ENCODE measurements at places on chromosomes 5 and 9.

DNA sequence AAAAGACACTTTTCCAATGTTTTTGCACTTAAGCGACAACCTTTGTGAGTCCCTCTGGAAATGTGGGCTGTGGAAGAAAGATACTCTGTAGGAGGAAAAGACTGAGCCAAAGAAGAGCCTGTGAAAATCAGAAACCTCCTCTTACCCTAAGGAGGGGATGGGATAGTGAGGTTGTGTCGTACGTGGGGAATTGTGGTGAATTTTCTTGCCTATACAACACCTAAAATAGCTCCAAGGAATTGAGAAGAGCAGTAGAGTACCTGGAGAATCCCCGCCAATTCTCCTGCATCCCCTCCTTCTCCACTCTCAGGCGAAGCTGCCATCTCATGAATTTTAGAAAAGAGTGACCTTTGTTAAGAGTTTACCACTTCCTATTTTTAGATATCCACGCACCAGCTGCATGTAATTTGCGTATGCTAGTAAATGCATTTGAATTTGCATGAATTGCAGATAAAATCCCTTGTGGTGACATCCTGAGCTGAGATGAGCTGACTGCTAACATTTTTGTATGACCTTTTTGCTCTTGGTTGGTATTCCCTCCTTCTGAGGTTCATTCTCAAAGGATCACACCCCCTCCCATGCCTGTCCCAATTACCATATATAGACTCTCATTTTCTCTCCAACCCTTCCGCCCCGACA, 147.2 kb downstream of the PCSK5 start:
- no peak for DNase-seq

DNA sequence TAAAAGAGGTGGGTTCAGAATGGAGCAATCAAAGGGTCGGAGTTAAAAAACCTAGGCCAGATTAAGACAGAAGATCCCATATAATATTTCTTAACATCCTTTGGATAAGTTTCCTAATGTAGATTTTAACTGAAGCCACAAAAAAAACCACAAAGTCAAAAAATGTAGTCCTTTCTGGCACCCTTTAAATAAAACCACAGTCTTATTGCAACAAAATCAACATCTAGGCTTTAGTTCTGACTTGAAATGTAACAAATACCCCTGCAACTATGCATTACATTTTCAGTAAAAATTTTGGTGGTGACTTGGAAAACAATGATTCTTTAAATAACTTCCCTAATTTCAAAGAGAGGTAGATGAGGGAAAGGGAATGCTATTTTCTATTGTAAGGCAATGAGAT, 109.2 kb downstream of the PSAT1 start:
- DNase-seq: no peak

- peak; percentile 15 for DNase-seq
Observed at GRCh38 chr9:37953775-37954437, 50.0 kb upstream of the SLC25A51 start.

GRCh38 chr5:135810188-135810943, 24.1 kb upstream of the SLC25A48 start:
- no peak for DNase-seq

DNA sequence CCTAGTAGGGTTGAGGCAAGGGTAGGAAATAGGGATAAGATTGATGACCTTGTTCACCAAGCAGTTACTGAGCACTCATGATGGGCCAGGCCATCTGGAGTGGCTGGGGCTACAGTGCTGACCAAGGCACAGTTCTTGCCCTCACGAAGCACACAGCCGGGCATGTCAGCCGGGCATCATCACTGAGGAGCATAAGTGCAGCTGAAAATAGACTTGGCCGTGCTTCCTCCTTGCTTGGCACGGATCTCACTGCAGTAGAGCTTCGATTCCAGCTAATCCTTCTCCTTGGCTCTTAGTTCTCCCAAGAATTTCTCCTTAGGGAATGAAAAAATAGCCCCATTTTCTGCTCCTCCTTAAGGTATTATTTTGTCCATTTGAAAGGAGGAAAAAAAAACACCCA, 116.6 kb downstream of the NMUR2 start:
- no peak for DNase-seq

- no peak for DNase-seq
Observed at GRCh38 chr9:34996181-34996904, 6.8 kb downstream of the DNAJB5 start.

DNA sequence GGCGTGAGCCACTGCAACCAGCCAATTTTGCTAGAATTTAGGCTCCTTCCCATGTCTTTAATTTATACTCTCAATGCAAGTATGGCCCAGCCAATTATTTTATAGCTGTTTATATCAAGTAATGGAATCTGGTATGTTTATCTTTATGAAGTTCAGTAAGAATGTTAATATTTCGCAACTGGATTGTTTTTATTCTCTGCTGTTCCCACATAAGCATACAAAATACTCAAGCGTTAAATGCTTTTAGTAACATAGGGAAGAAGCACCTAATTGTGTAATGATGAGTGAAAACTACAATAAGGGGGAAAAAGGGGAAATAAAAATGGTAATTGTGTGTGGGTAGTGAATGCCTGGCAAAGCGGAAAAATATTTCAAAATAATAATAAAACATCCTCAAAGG, 21.3 kb downstream of the PWWP2A start:
- no peak for DNase-seq

DNA sequence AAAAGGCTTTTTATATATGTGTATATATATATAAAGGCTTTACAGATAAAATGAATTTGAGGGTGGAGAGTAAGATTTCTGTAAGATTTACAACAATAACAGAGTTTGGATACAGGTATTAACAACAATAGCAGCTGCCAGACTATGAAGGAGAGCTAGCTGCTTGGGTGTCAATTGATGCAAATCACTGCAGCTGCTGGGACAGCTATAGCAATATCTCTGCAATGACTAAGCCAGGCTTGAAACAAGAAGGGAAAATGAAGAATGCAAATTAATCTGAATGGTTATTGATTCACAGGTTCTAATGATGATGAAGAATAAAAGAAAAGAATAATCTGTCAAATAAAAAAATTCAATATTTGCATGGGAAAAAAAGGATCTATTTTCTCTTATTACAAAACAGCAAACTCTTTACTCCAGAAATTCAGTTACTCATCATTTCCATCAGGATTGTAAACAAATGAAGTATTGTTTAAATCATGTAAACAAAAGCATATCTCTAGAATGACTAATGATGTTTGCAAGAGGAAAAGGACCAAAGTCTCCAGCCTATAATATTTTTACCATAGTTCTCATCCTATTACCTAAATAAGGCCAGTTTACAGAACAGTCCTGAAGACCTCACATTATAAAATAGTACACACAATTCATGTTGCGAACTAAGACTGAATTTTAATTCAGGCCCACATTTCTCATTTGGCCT, 219.0 kb downstream of the HTR1A start:
- DNase-seq: no peak

- no peak for DNase-seq
Observed at GRCh38 chr5:42621662-42622061, 135.0 kb upstream of the CCDC152 start.

- no peak for DNase-seq
Observed at GRCh38 chr5:164012371-164012770, 507.0 kb downstream of the MAT2B start.

- no peak for DNase-seq
Observed at GRCh38 chr9:98356953-98357690, 101.7 kb upstream of the TBC1D2 start.

GRCh38 chr5:11496137-11496719, 408.0 kb downstream of the CTNND2 start:
- no peak for DNase-seq

DNA sequence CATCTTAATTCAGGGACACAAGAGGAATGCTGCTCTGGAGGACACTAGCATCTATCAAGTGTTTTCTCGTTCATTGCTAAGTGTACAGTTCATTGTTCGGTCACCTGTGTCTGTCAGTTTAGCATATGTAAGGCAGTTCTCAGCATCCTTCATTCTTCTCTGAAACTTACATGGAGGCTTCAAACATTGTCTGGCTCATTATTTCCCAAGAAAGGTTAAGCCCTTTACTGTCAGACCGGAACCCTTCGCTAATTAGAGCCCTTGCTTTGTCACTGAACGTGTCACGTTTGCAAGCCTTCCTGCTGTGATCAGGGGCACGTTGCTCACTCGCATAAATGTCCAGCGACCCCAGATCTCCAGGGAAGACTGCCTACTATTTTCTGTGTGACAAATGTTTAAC, 62.3 kb upstream of the RIOK2 start:
- no peak for DNase-seq

GRCh38 chr5:169945831-169946261, 34.4 kb downstream of the INSYN2B start:
- no peak for DNase-seq

DNA sequence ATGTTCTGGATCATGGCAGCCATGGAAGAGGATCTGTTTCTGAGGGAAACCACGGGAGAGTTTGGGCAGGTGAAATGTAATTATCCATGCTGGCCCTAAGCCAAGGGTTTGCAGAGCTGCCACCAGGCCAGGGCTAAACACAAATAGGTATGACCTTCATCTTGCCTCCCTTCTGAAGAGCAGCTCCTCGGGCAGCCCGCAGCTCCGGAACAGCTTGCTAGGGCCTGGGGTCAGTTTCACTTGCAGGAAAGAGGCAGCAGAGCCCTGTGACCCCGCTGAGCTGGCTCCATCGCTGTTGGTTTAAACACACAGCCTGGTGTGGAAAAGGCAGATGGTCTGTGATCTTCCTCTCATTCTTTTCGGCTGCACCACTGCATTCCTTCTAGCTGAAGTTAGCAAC, 141.4 kb downstream of the TMEM38B start:
- DNase-seq: no peak

DNA sequence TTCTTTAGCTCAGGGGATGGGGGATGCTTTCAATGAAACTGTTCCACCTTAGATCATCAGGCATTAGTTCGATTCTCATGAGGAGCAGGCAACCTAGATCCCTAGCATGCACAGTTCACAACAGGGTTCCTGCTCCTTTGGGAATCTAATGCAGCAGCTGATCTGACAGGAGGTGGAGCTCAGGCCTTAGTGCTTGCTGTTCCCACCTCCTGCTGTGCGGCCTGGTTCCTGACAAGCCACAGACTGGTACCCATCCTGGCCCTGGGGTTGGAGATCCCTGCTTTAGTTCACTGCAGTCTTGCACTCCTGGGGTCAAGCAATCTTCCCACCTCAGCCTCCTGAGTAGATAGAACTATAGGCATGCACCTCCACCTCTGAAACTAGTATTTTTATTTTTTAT, 1369.8 kb upstream of the NUDT12 start:
- DNase-seq: no peak

- no peak for DNase-seq
Observed at GRCh38 chr5:36653044-36653705, 46.8 kb downstream of the SLC1A3 start.

DNA sequence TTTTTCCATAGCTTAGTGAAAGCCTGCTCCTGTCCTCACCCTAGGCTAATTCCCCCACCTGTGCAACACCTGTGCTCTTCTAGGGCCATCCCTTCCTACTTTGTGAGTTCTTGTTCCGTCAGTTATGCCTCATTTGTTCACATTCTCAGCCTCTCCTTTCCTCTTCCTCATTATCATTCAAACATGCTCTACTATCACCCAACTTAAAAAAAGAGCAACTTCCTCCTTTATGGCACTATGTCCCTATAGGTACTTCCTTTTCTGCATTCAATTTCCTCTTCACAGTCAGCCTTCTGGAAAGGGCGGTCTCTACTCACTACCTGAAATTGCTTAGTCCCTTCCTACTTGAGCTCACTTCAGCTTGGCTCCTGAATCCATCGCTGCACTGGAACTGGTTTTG, 111.8 kb upstream of the LHFPL2 start:
- DNase-seq: no peak

DNA sequence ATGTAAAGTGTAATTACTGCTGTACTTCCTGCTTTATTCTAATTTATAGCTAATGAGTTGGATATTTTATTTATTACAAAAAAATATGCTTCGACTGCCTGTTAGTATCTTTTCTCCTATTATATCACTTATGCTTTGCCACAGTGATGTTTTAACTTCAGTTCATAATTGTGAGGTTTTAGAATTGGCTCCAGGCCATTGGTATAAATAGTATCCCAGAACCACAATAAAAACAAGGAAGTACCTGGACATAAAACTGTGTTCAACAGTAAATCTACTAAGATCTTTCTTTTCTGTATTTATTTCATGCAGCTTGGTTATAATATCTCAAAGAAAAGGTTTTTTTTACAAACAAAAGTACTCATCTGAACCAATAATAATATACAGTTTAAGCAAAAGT, 354.3 kb upstream of the CDH9 start:
- DNase-seq: no peak

- no peak for DNase-seq
Observed at GRCh38 chr9:137738703-137739102, 119.9 kb downstream of the EHMT1 start.

DNA sequence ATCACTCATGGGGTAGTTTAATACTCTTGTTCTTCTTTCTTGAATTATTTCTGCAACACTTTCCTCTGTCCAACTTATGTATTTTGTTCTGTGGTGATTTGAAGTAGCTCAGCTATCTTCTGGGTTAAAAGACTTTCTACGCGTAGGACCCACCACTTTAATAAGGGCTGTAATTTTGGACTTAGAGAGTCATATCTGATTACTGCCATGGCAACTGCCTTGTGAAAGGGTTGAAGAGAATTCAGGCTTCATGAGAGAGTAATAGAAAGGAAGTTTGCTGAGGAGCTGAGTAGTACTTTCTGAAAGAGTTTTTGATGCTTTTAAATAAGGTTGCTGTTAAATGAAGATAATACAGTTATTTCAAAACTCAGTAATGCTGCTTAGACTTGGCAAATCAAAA, 89.5 kb downstream of the TLE4 start:
- no peak for DNase-seq

- peak; percentile 10 for DNase-seq
Observed at GRCh38 chr5:58459146-58460001, 512 bp downstream of the PLK2 start.

DNA sequence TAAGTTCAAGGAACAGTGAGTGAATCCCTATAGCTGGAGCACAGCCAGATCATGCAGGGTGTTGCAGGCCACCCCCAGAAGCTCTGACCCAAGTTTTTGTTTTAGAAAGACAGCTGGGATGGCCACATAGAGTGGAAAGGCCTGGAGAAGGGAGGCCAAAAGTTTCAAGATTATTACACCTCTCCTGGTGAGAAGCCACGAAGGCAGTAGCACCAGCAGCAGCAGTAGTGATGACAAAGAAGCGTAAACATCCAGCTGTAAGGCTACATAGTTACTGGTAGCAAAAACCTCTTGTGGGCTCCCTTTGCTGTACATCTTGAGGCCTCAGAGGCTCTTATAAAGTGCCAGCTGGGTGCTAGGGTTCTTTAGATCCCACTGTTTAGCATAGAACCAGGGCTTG, 11.8 kb downstream of the ADAMTSL1 start:
- DNase-seq: no peak

GRCh38 chr5:179227580-179228311, 117.5 kb downstream of the ADAMTS2 start:
- DNase-seq: peak; percentile 27

GRCh38 chr5:154901276-154901675, 36.7 kb downstream of the GEMIN5 start:
- no peak for DNase-seq
